ENCODE measurements at places on chromosomes 16 and 17.

GRCh38 chr16:80968386-80969113 is 38.1 kb downstream of the CMC2 start:
- DNase-seq, result no peak

GRCh38 chr16:2082171-2082982 is 34.6 kb downstream of the TSC2 start:
- peak; percentile 83 for DNase-seq

DNA sequence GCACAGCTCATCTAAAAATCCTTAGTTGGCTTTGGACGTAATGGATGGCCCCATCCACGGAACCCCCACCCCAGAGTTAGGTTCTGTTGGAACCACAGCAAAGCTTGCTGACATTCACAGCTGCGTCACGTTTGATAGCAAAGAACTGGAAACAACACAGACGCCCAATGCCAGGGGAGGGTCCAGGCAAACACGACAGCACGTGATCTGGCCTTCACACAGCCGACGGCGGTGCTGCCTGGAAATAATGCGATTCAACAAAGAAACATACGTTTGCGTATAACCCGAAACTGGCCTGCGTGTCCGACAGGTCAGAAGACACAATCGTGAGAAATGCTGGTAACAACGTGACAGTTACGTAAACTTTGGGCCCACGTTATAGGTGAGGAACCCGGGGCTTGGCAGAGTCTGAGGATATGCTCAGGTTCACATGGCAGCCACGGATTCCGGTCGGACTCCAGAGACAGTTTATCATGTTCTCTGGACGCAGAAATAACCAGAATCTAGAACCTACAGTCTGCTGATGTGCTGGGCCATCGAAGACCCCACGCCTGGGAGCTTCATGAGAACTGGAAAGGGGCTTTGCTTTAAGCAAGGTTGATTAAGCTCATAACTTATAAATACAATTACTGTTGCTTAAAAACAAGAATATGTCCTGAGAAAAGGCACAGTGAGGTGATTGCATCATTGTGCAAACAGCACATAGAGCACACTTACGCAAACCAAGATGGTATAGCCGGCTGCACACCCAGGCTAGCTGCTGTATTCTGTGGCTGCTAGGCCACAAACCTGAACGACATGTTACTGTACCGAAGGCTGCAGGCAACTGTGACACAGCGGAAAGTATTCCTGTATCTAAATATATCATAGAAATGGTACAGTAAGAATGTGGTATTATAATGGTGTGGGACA is 70.4 kb downstream of the RPH3AL start:
- no peak for DNase-seq

- no peak for DNase-seq
These were observed 15.5 kb downstream of the FAM20A start for GRCh38 chr17:68585643-68586042.

GRCh38 chr17:16911141-16911937 is 60.6 kb downstream of the TNFRSF13B start:
- DNase-seq, result no peak

- no peak for DNase-seq
These were observed 302.2 kb downstream of the FOXL1 start for GRCh38 chr16:86880316-86881117.

DNA sequence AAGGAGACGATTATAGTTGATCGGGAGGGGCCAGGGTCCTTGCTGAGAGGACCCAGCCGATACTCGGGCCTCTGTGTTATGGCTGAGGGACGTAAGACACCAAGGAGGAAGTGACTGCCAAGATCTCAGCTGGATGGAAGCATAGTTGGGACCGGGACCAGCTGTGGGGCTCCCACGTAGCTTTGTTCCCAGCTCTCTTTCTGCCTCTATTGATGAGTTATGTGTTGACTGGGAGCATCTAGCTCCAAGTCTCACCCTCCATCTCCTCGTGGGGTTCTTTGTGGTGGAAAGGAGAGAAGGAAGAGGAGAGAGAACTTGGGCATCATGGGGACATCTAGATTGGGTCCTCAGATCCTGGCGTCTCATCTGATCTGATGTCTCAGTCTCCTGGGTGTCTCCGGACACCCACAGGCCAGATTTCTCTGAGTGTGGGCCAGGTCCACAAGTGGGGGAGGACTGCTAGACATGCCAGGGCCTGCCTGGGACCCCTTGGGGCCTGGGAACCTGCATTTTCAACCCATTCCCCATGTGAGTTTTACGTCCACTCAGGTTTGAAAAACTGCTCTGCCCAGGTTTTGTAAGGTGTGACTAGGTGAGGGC is 1.0 kb downstream of the MGRN1 start:
- no peak for DNase-seq

DNA sequence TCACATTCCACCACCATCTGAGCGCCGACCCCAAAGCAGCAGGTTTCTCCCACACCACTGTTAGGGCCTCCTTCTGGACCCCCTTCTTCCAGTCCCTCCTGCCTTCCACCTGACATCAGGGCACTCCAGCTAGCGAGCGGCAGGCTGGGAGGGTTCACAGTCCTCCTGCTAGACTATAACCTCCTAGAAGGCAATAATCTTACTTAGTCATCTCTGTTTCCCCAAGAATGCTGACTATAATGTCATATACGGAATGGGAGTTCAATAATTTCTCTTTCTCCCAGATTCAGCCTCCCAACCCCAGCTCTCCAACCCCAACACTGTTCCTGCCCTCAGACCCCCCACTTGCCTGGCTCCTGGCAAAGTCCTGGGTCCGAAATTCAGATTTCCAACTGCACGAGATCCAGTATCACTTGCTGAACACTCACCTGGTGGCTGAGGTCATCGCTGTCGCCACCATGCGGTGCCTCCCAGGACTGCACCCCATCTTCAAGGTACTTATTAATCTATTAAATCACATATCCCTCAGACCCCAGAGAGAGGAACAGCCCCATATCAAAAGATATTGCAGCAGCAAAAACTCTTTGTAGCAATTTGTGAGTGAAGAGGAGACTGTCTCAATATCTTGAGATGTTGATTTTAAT is 5.6 kb downstream of the ALOX12 start:
- peak; percentile 42 for DNase-seq

- no peak for DNase-seq
These were observed 11.7 kb upstream of the TCF25 start for GRCh38 chr16:89861648-89862047.

DNA sequence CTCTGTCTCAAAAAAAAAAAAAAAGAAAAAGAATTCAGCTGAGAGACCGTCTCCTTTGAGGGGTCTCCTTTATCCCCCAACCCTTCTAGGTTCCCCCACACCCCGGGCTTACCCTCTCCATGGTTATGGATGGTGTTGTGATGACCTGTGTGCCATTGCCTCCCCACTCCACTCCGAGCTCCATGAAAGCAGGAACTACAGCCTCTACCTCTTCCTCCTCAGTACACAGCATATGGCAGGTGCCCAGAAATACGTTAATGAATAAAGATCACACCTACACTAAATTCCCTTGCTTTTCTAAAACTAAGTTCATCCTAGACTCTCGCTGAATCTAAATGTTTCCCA is 17.2 kb downstream of the COPRS start:
- no peak for DNase-seq

GRCh38 chr17:37792787-37793186 is 47.9 kb upstream of the HNF1B start:
- no peak for DNase-seq

GRCh38 chr16:74080311-74080710 is 216.3 kb upstream of the PSMD7 start:
- no peak for DNase-seq

- no peak for DNase-seq
These were observed 12.5 kb upstream of the FAM171A2 start for GRCh38 chr17:44376124-44376523.

- DNase-seq, result peak; percentile 44
These were observed 2.4 kb downstream of the CRAMP1 start for GRCh38 chr16:1614456-1615102.

GRCh38 chr16:11128211-11129141 is 127.5 kb downstream of the SOCS1 start:
- DNase-seq, result no peak

DNA sequence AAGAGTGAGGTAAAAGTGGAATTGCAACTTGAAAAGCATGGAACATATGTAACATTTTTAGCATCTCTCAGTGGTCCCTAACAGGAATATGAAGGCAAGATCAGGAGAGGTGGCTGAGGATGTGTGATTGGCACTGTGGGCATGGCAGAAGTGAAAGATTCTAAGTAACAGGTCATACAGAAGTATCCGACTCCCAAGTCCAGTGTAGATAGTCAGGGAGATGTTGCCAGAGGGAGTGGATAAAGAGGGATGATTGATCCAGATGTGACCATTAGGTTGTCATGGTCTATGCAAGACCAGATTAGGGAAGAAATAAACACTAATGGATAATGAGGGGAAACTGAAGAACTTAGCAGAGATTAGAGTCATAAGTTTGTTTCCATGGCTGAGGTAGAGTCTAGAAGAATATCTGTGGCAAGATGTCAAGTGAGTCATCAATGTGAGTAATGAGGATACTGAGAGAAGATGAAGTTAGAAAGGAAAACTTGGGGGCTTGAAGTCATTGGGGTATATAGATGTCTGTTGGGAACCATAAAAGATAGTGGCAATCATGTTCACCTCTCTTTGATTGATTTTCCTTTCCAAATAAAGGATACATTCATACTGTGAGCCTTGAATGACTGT is 23.9 kb upstream of the CAPNS2 start:
- no peak for DNase-seq

- no peak for DNase-seq
These were observed 43.5 kb downstream of the VPS35L start for GRCh38 chr16:19598805-19599510.

DNA sequence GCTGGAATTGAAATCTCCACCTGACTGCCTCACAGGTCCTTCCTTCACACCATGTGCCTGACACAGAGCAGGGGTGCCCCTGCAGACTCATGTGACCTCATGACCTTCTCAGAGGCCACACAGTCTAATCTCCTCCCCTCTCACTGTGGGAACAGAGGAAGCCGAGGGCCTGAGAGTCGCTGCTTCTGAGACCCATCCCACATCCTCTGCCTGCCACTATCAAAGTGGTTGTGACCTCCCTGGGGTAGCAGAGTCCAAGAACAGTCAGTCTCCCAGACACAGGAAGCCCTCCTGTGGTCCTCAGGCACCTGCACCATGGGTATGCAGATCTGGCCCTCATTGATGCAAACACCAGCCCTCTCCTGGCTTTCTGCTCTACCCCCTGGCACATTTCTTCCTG is 78.5 kb downstream of the RAB11FIP4 start:
- no peak for DNase-seq

DNA sequence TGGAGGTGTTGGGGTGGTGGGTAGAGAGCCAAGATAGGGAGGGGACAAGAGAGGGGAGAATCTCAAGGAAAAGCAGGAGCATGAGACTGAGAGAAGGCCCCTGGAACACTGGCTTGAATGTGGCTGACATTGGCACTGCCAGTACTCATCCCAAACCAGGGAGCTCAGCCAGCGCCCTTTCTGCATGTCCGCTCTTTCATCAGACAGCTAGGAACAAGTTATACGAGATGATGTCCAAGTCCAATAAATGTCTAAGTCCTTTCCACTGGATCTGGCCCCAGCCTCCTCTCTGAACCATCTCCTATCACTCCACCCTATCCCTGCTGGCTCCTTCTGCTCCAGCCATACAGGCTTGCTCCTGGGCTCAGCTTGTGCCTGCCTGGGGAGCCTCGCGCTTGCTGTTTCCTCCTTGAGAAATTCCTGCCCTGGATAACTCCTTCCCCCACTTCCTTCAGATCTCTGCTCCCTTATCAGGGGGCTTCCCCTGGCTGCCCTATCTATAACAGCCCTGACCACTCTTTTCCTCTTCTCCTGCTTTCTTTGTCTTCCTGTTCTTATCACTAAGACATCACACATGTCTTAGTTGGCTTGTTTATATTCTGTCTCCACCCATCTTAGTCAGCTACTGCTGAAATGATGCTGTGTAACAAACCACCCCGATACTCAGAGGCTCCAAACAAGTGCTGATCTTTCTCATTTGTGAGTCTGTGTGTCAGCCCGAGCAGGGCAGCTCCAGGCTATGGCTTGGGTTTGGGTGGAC is 37.1 kb upstream of the MEOX1 start:
- DNase-seq, result no peak

DNA sequence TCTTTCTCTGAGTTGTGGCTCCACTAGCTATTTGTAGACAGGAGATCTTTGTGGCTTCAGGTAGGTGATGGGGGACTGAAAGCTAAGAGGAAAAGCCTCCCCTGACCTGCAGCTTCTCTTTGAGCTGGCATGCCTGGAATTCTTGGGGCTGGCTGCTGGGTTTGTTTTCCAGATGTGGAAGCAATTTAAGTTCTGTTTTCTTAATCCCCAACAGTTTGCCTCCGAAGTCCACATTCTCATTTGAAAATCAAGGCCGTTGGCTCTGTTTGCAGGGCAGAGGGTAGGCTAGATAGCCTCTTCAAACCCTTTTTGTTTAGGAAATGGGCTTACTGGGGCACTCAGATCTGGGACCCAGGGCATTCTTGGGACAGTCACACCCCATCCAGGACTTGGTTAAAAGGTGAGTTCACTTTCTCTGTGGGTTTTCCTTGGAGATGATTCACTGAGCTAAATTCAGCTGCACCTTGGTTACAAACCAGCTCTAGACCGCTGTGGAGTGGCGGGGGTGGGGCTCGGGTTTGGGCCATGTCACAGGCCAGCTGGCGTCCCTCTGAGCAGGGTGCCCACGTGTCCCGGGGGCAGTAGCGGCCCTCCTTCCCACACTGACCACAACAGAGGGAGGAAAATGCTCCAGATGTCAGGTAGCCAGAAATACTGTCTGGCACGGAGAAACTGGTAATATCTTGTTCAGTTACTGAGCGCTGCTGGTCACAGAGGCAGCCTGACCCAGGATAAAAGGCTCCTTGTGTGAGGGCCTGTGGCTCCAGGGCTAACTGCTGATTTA is 108.5 kb downstream of the RAB11FIP4 start:
- DNase-seq, result no peak

DNA sequence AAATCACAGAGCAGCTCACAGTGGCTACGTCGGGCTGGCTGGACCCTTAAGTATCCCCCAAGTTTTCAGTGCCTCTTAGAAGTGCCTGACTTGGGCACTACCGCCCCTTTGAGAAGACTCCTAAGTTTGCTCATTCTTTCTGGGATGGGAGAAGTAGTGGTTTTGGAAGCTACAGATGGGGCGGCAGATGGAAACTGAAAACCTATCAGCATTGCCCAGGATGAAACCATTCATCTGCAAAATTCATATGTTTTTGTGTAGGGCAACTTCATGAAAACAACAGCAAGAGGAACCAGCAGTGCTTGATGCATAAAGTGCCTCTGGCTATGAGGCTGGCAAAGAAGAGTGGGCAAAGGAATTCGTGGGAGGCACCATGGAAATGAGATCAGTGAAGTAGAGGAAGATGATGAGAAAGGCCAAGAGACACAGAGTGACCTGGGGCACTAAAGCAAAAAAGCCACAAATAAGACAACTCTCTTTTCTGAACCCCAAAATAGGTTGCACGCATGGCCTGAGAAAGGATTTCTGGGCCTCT is 277.1 kb downstream of the XYLT1 start:
- DNase-seq, result no peak
